ENCODE measurements at places on chromosomes 7 and 10. TPM values are rescaled to one million over a fixed set of nuclear protein-coding genes. Genes with fewer than 3 reads are reported as not detected.

GNAT3 gene
- polyA plus RNA-seq = not detected

OR2A12 gene
- polyA plus RNA-seq = not detected

CREB5 gene
- polyA plus RNA-seq = 1.3 TPM

MLXIPL gene
- polyA plus RNA-seq = not detected

ELOVL3 gene
- polyA plus RNA-seq = not detected

GRM3 gene
- polyA plus RNA-seq = not detected

CYP2C9 gene
- not detected for polyA plus RNA-seq

ICA1 gene
- 0.25 TPM for polyA plus RNA-seq

LRMDA gene
- polyA plus RNA-seq = not detected

BCCIP gene
- polyA plus RNA-seq = 70.0 TPM

HABP2 gene
- polyA plus RNA-seq = not detected

VGF gene
- not detected for polyA plus RNA-seq

C10orf143 gene
- polyA plus RNA-seq = 21.1 TPM

SPDYE1 gene
- 0.10 TPM for polyA plus RNA-seq

EEPD1 gene
- polyA plus RNA-seq = 1.9 TPM

SHTN1 gene
- 0.04 TPM for polyA plus RNA-seq

CYP2E1 gene
- not detected for polyA plus RNA-seq

MKI67 gene
- polyA plus RNA-seq = 0.59 TPM

AKR1C2 gene
- not detected for polyA plus RNA-seq

NOBOX gene
- not detected for polyA plus RNA-seq

ARHGEF35 gene
- 0.86 TPM for polyA plus RNA-seq

TDRD1 gene
- polyA plus RNA-seq = not detected

IKZF1 gene
- 213 TPM for polyA plus RNA-seq

DUSP5 gene
- polyA plus RNA-seq = 3.7 TPM

UNC5B gene
- polyA plus RNA-seq = not detected

WNT8B gene
- polyA plus RNA-seq = not detected

FAM237B gene
- not detected for polyA plus RNA-seq

INMT gene
- polyA plus RNA-seq = not detected

MYO3A gene
- 0.15 TPM for polyA plus RNA-seq

CHAT gene
- not detected for polyA plus RNA-seq

SPDYE6 gene
- polyA plus RNA-seq = 0.36 TPM

LLCFC1 gene
- not detected for polyA plus RNA-seq

Data from IgD-negative memory B cell (primary cell).